ENCODE measurements at places on chromosomes 5 and 9. TPM values are rescaled to one million over a fixed set of nuclear protein-coding genes. Genes with fewer than 3 reads are reported as not detected.

Gene FSTL4
- 0.42 TPM for total RNA-seq

DNA sequence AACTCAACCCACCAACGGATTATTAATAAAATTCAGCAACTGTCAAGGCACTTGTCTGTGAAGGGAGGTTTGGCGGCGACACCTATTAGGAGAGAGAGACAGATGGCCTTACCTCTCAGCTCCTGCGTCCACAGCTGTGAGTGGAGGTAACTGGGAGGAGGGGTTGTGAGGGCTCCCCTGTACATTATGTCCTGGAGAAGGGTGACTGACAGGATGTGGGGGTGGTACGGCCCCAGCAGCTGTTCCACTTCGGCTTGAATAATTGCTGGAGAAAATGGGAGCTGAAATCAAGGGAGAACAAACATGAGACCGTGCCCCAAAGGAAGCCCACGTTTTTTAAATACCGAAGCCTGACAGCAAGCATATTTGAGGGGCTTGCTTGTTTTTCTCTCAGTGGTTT, 353.5 kb upstream of the RFX3 start:
- peaks cover 4% of the 10 kb centered on the region for H3K36me3 ChIP-seq
- DNase-seq, result no peak
- no peak overlapping the region for H3K4me3 ChIP-seq
- no peaks in the 10 kb centered on the region for H3K27me3 ChIP-seq
- H3K4me1 ChIP-seq, result no peaks in the 10 kb centered on the region

DNA sequence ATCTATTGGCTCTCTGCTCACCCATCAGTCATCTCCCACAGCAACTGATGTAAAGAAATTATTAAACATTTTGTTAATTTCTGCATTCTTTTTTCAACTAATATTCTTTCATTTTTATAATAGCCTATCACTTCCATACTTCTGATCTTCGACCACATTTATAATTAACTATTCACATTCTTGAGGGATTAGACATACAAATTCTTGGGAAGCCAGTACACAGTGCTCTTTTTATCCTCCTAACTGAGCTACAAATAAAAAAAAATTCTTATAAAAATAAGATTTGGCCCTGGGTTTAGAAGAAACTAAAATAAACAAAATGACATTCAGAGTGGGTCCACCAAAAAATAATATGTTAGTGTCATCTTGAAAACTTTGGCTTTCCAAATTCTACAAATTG, 103.7 kb upstream of the ITGA1 start:
- no peak for DNase-seq
- no peaks in the 10 kb centered on the region for H3K27me3 ChIP-seq
- no peak overlapping the region for H3K27ac ChIP-seq
- no peaks in the 10 kb centered on the region for H3K36me3 ChIP-seq
- no peak overlapping the region for H3K4me3 ChIP-seq

DNA sequence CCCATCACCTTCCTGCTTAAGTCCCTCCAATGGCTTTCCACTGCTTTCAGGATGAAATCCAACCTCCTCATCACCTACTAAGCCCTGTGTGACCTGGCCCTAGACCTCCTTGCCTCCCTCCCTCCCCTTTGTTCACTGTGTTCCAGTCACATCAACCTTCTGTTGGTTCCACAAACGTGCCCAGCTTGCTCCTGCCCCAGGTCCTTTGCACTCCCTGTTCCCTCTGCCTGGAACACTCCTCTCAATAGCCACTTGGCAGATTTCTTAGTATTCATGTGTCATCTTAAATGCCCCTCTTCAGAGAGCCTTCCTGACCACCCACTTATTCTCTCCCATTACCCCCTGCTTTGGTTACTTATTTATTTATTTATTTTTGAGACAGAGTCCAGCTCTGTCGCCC, 24.1 kb upstream of the STXBP1 start:
- no peak overlapping the region for H3K4me3 ChIP-seq
- H3K36me3 ChIP-seq, result no peaks in the 10 kb centered on the region
- no peak overlapping the region for H3K27ac ChIP-seq
- DNase-seq, result no peak
- H3K4me1 ChIP-seq, result no peaks in the 10 kb centered on the region
